ENCODE measurements at places on chromosomes 7 and 10.

- no peak for DNase-seq
Measured at GRCh38 chr7:40805361-40805760, 670.6 kb downstream of the SUGCT start.

DNA sequence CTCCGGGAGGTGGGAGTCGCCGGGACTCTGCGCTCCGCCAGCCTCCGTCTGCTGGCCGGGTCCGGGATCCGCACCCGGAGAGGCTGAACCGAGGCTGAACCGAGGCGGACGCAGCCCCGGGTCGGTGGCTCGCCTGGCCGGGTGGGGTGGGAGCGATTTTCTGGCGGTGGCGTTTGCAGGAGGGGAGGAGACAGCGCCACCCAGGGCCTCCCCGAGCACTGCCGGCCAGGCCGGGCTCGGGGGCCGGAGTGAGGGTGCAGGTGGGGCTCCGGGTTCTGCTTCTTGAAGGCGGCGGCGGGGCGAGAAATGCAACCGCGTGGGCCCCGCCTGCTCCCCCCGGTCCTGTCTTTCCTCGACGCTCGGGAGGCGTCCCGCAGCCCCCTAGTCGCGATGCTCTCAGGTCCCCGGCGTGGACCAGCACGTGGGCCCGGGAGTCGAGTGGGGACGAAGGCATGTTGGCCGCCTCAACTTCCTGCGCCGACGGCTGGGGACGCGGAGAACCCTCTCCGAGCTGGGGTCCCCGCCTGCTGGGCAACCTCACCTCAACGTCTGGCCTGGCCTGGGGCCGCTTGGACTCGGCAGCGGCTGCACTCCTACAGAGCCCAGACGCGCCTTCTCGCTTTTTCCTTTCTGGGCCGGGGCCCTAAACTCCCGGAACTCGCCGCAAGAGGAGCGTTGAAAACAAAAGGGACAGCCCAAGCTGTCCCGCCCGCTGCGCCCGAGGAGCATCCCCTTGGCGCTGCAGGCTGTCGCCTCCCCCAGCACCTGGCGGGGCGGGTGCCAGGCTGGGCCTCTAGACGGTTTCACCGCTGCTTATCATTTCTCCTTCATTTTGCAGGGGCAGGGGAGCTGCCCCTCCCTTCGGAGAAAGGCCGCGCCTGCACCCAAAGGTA is 25.2 kb upstream of the VAX1 start:
- no peak for DNase-seq

DNA sequence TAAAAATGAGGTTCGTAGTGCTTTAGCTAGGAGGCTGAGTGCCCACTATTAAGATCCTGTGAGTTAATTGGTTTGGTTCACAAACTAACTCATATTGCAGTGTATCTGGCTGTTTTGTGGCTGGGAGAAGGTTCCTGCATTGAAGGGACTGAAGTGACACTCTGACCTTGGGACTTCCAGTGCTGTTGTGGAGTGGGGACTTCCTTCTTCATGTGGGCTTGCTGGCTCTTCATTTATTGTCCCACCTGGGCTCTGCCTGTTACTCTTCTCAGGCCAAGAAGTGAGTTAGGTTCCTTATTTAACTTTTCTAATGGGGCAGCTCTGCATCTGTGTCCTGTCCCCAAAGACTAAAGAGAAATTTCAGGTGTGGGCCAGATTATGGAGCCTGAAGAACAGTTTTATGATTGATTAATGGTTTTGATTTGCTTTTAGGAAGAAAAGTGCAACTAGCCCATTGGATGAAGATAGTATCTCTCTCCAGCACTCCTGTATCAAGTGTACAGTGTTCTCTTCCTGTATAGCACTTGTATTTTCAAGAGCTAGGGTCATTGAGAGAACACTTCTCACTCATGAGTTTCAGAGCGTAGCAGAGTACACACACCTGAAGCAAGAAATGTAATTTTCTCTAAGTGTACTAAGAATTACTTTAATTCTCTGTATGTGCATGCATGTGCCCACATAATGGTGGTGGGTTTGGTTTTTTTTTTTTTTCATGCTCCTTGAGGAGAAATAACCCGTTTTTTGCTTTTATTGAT is 54.8 kb downstream of the AUTS2 start:
- DNase-seq, result no peak

DNA sequence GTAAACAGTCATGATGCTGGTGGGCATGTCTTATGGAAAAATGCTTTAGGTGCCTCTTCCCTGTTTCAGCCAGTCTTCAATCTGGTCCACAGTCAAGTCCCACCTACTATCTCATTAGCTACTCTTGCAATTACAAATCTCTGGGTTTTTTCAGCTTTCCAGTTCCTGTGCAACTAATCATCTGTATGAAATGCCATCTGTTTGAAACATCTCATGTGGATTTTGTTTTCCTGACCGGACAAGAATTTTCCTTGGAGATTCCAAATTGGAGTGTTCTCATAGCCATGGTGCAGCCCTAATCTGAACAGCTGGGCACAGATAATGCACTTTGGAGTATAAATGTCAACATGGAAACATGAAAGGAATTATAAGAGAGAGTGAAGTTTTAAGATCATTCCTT is 41.3 kb upstream of the CALN1 start:
- DNase-seq, result no peak

DNA sequence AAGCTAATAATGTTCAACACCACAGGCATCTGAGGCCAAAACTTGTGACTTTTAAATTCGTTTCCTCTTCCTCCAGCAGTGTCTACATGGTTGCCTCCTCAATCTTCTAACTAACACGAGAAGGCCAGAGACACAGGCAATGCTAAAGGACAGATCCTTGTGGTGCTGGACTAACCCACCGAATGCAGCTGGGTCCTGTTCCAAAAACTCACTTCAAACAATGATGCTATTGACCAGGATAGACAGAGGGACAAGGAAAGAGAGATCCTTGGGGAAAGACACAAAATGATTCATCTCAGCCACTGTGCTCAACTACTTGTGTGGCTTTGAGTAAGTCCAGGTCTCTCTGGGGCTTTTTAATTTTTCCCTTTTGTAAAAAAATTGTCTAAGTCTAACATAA is 107.6 kb downstream of the KCNMA1 start:
- no peak for DNase-seq

DNA sequence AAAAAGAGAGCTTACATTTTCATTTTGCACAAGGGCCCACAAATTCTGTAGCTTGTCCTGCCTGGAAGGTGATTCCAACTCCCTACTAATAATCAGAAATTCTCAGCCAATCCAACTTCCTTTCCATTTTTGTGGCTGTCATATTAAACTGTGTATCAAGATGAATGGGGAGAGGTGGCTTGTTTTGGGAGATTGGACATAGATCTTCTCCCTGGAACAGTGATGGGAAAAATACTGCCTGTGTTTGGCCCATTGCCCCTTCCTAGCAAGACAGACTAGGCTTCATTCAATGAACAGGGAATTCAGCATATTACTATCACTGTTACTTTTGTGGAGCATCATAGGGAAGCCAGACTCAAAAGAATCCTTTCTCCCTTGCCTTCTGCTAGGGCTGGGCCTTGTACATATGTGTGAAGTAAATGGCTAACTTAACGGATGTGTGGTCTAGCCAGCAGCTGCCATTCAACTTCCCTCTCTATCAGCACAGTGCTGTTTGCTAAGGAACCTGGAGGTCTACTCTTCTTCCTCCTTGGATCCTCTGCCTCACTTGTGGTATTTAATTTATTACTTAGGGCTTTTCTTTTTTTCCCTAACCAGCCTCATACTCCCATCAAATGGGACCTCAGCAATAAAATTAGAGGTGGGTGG is 326.0 kb downstream of the BICC1 start:
- no peak for DNase-seq

GRCh38 chr7:72183835-72184234 is 228.3 kb downstream of the CALN1 start:
- no peak for DNase-seq

- DNase-seq, result no peak
Measured at GRCh38 chr10:7606951-7607404, 59.8 kb downstream of the ITIH5 start.

- no peak for DNase-seq
Measured at GRCh38 chr10:73968098-73968521, 29.8 kb upstream of the VCL start.

GRCh38 chr7:43511029-43511428 is 71.9 kb upstream of the STK17A start:
- no peak for DNase-seq

GRCh38 chr7:7157887-7158271 is 24.5 kb upstream of the C1GALT1 start:
- DNase-seq, result no peak

- no peak for DNase-seq
Measured at GRCh38 chr7:91657483-91658071, 222.9 kb downstream of the MTERF1 start.

GRCh38 chr7:74266191-74266963 is 12.2 kb upstream of the RFC2 start:
- no peak for DNase-seq

DNA sequence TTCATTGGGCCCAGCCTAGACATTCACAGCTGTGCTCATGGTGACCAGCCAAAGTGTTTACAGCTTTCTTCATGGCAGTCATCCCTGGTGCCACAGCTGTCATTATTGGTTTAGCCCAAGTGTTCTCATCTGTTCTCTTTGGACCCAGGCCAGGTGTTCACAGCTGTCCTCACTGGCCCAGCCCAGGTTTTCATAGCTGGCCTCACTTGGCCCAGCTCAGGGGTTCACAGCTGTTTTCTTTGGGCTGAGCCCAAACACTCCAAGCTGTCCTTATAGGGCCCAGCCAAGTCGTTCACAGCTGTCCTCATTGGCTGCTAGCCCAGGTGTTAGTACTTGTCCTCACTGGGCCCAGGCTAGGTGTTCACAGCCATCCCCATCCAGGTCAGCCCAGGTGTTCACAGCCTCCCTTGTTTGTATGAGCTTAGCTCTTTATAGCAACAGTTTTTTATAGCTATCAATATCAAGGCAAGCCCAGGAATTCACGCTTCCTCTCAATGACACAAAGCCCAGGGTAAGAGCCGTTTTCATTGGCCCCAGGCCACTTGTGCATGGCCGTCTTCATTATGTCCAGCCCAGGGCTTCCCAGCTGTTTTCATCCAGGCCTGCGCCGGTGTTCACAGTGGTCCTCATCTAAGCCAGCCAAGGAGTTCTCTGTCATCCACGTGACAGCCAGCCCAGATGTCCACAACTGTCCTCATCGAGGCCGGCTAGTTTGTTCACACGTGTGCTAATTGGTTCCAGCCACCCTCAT is 11.6 kb downstream of the FRG2B start:
- DNase-seq, result no peak

- peak; percentile 72 for DNase-seq
Measured at GRCh38 chr10:89644691-89644966, 413 bp downstream of the PANK1 start.

- no peak for DNase-seq
Measured at GRCh38 chr7:68279827-68280400, 1283.3 kb downstream of the TYW1 start.

DNA sequence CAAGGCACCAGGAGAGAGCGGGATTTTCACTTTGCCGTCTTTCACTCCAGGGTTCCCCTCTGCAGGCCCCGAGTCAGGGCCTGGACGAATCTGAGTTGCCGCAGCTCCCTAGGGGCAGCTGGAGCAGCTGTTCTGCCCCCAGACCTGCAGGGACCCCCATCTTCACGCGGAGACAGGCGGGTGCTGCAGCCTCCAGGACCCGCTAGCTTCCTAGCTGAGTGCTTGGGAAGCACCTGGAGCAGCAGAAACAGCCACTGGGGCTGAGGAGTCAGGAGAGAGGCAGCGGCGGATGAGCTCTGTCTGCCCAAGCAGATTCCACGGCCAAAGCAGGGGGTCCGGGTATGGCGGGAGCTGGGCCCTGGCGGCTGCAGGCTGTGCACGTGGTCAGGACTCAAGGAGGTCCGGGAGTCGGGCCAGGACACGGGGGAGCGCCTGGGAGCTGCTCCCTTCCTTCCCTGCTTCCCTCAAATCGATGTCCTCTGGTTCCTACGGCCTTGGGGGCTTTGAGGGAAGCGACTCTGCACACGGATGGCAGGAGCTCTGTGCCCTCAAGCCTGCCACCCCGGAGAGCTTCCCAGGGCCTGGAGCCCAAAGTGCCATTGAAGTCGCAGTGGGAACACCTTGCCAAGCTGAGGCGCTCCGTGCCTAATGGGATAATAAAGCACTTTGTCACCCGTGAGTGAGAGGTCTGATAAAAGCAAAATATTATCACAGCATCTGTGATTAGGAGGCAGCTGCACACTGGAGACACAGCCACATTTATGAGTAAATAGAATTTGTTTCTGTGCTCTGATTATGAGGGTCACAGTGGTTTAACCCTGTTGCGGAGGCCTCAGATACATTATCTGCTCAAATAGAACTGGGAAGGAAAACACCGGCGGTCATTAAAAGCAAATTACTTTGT is 17.2 kb downstream of the MNX1 start:
- no peak for DNase-seq

- DNase-seq, result no peak
Measured at GRCh38 chr7:84073186-84073875, 121.3 kb downstream of the SEMA3A start.

- DNase-seq, result no peak
Measured at GRCh38 chr7:36034020-36034419, 119.0 kb upstream of the EEPD1 start.

- DNase-seq, result no peak
Measured at GRCh38 chr7:148523550-148523949, 67.0 kb upstream of the C7orf33 start.

GRCh38 chr7:77247206-77247850 is 47.7 kb upstream of the FGL2 start:
- DNase-seq, result no peak

DNA sequence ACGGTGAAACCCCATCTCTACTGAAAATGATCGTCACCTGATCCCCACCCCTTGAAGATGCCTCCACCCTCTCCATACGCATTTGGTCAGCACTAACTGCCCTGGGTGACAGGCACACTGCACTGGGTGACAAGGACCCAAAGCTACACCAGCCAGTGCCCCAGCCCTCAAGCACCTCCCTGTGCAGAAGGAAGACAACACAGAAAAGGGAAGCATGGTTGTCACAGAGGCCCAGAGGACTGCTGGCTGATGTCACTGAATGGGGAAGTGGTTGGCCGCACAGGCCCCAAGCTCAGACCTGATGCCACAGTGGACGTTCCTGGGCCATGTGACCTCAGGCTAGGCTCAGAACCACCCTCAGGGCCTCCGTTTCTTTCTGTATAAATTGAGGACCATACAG is 4.2 kb upstream of the PILRA start:
- no peak for DNase-seq

- DNase-seq, result no peak
Measured at GRCh38 chr7:148838905-148839304, 45.2 kb downstream of the EZH2 start.

DNA sequence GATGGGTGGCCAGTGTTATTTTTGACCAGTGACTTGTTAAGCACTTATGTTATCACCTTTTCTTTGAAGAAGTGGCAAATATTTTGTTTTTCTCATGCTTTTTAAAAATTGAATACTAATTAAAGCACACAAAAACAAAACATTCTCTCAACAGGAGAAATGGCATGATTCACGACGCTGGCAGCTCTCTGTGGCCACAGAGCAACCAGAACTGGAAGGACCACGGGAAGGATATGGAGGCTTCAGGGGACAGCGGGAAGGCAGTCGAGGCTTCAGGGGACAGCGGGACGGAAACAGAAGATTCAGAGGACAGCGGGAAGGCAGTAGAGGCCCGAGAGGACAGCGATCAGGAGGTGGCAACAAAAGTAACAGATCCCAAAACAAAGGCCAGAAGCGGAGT is 6.2 kb upstream of the KIFBP start:
- DNase-seq, result no peak

All from occipital lobe (tissue), 3 donors.